ENCODE measurements at places on chromosomes 5 and 9. TPM values are rescaled to one million over a fixed set of nuclear protein-coding genes. Genes with fewer than 3 reads are reported as not detected.

SPINK5 gene
- 2.0 TPM for total RNA-seq

ACOT12 gene
- total RNA-seq = not detected

DNA sequence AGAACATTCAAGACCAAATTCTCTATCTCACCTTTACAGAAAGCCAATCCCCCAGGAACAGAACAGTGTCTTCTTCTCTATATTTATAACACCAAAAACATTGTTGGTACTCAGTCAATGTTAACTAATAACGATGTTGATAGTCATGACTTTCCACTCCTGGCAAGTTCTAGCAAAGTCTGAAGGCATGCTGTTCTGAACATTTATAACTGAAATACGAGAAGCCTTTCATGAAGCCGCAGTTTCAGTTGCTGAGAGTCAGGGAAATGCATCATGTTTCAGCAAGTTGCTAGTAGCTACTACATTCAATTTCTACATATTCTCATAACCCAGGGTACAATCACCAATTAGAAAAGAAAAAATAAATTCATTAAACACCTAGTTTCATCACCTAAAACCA lies 301.4 kb downstream of the PDE4D start:
- H3K36me3 ChIP-seq = no peaks in the 10 kb centered on the region
- peaks cover 41% of the 10 kb centered on the region for H3K4me1 ChIP-seq

DNA sequence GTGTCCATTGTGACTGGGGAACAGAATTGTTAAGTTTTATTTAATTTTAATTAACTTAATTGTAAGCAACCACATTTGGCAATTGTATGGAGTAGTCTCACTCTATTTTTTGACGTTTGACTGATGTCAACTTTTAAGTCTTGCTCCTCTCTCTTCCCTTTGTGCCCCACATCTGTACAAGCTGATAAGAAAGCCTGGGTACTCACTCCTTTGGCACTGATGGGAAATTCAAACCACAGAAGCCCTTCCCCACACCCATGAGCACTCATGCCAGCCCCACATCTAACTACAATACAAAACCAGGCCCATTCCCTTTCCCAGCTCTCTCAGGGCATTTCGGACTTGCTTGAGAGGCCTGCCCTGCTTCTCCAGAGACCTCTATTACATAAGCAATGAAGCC lies 451.5 kb upstream of the KIF2A start:
- no peak overlapping the region for H3K4me3 ChIP-seq

DNA sequence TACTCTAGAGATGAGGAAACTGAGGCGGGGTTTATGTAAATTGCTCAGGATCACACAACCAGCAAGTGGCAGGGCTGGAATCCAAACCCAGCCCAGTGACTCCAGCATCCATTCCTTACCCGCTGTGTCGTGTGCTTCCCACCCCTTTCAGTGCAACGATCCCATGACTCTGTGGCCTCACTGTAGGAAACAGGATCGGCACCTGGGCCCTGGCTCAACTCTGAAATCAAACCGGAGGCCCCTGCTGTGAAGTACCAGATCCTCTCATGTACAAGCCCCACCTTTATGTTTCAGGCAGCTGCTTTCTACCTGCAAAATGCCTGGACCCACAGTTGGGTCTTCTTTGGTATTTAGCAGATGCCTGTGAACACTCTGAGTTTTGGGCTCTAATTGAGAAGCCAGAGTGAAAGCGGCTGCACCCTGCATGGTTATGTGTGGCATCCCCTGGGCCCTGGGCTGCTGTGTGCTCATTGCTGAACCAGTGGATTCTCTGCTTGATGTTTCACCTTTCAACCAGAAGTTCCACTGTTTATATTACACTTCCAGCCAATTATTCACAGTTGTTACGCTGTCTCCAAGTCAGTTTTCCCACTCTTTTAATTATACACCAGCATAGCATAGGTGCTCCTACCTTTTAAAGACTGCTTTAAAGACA lies 36.7 kb downstream of the ABLIM3 start:
- no peaks in the 10 kb centered on the region for H3K27me3 ChIP-seq
- no peak overlapping the region for H3K27ac ChIP-seq
- H3K4me3 ChIP-seq = no peak overlapping the region

DNA sequence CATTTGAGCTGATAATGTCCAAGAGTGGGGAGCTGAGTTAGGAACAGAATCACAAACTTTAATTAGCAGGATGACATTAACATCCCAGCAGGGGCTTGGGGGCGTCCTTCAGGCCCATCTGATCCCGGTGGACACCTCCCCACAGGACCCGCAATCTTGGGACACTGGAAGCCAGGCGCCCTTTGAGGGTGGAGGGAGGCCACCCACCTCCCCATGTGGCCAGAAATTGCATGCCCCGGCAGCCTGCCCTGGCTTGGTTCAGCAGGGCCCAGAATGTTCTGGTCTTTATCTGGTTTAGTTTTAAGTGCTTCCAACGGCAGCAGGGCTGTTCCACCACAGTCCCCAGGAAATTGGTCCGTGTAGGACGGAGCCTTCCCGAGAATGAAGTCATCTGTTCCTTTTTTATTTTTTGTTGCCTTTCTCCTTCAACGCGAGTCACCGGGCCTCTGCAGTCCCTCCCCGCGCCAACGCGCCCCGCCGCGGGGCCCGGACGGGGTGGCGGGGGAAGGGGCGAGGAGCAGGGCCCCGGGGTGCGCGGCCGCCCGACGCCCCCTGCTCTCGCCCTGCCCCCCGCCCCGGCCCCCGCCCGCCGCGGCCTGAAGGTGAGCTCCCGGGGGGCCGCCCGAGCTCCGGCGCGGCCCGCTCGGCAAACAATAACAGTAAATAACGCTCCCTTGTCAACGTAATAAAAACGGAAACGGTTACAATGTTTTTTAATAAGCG lies 207.9 kb downstream of the C9orf50 start:
- H3K36me3 ChIP-seq = peaks cover 2% of the 10 kb centered on the region
- H3K4me1 ChIP-seq = peaks cover 24% of the 10 kb centered on the region
- H3K27ac ChIP-seq = peak overlapping the region; percentile 97
- peak overlapping the region; percentile 67 for H3K4me3 ChIP-seq
- H3K27me3 ChIP-seq = no peaks in the 10 kb centered on the region
- peak; percentile 70 for DNase-seq

DNA sequence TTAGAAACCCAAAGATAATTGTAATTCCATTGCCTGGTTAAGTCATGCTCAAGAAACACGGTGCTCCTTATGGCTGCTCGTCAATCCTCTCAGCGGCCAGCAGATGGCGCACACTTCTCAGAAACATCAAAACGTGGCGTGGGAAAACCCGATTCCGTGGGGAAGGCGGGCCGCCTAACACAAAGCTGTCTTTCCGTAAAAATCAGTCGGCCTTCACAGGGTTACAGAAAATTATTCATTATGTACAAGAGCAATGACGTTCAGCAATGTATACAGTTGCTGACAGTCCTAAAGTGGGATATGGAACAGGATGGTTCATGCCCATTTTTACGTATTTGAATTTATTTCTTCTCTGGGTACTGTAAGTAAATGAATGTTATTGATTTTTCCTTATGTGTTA lies 83.5 kb downstream of the PDE4D start:
- peak overlapping the region; percentile 62 for H3K27ac ChIP-seq
- H3K27me3 ChIP-seq = peaks cover 3% of the 10 kb centered on the region
- H3K36me3 ChIP-seq = no peaks in the 10 kb centered on the region
- peak overlapping the region; percentile 79 for H3K4me3 ChIP-seq

Measured in chondrocyte (in vitro differentiated cells).